Liver (tissue), 10 donors: ENCODE measurements at places on chromosomes 3 and 15. TPM values are rescaled to one million over a fixed set of nuclear protein-coding genes. Genes with fewer than 3 reads are reported as not detected.

Gene CCDC39
- 0.08 TPM for polyA plus RNA-seq

DNA sequence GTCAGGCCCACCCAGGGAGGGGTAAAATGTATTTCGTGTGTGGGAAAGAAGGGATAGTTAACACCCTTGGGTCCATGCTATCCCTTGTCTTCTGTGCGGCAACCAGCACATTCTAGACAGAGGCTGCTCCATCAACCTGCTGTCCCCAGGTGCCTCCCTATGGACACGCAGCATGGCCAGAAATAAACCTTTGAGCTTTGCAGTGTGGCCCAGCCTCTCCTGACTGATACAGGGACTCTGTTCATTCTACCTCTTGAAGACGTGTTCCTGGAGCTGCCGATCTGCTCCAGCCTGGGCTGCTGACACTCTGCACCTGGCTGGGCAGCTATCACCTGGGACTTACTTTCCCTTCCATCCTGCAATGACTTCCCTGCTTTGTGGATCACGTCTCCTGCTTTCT lies 4.1 kb upstream of the KLF13 start:
- DNase-seq, result no peak
- no peaks in the 10 kb centered on the region for H3K27me3 ChIP-seq
- H3K36me3 ChIP-seq, result no peaks in the 10 kb centered on the region
- peaks cover 16% of the 10 kb centered on the region for H3K4me1 ChIP-seq
- H3K27ac ChIP-seq, result no peak overlapping the region

- H3K36me3 ChIP-seq, result no peaks in the 10 kb centered on the region
- H3K27ac ChIP-seq, result no peak overlapping the region
- no peaks in the 10 kb centered on the region for H3K27me3 ChIP-seq
- no peaks in the 10 kb centered on the region for H3K4me1 ChIP-seq
Measured at GRCh38 chr3:23647706-23648258, 158.0 kb upstream of the UBE2E1 start.

GRCh38 chr3:39108200-39108710 lies 775 bp downstream of the TTC21A start:
- no peaks in the 10 kb centered on the region for H3K36me3 ChIP-seq
- no peaks in the 10 kb centered on the region for H3K27me3 ChIP-seq
- H3K4me3 ChIP-seq, result no peak overlapping the region

DNA sequence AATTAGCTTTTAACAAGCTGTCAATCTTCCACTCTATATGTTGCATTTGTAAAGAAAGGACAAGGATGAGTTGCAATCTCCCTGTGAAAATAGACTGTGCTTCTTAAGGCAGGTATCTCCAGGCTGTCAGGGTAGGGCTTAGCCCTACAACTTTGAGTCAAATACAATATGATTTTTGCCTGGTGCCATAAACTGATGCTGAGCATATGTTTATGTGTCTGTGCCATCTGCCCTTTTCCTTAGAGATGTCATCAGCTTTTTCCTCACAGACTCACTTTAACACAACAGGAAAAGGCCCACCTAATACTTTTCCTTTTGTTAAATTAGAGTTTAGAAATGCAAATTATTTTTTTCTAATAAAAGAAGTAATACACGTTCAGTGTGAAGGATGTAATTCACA lies 548.3 kb downstream of the NLGN1 start:
- no peaks in the 10 kb centered on the region for H3K4me1 ChIP-seq
- no peaks in the 10 kb centered on the region for H3K27me3 ChIP-seq
- H3K27ac ChIP-seq, result no peak overlapping the region
- H3K4me3 ChIP-seq, result no peak overlapping the region
- DNase-seq, result no peak

GRCh38 chr3:13066834-13067233 lies 6.4 kb downstream of the IQSEC1 start:
- no peak overlapping the region for H3K27ac ChIP-seq
- no peak overlapping the region for H3K4me3 ChIP-seq
- DNase-seq, result no peak
- H3K36me3 ChIP-seq, result no peaks in the 10 kb centered on the region
- H3K4me1 ChIP-seq, result no peaks in the 10 kb centered on the region
- H3K27me3 ChIP-seq, result no peaks in the 10 kb centered on the region

- H3K27me3 ChIP-seq, result no peaks in the 10 kb centered on the region
- no peak for DNase-seq
- no peaks in the 10 kb centered on the region for H3K4me1 ChIP-seq
- no peak overlapping the region for H3K27ac ChIP-seq
Measured at GRCh38 chr3:196985954-196986885, 17.6 kb upstream of the PIGZ start.

GRCh38 chr3:68467465-68467864 lies 464.9 kb downstream of the TAFA4 start:
- no peak for DNase-seq
- H3K4me3 ChIP-seq, result no peak overlapping the region
- H3K36me3 ChIP-seq, result no peaks in the 10 kb centered on the region
- no peaks in the 10 kb centered on the region for H3K27me3 ChIP-seq
- H3K4me1 ChIP-seq, result no peaks in the 10 kb centered on the region
